Endodermal cell (in vitro differentiated cells): ENCODE measurements at places on chromosomes 5 and 9.

DNA sequence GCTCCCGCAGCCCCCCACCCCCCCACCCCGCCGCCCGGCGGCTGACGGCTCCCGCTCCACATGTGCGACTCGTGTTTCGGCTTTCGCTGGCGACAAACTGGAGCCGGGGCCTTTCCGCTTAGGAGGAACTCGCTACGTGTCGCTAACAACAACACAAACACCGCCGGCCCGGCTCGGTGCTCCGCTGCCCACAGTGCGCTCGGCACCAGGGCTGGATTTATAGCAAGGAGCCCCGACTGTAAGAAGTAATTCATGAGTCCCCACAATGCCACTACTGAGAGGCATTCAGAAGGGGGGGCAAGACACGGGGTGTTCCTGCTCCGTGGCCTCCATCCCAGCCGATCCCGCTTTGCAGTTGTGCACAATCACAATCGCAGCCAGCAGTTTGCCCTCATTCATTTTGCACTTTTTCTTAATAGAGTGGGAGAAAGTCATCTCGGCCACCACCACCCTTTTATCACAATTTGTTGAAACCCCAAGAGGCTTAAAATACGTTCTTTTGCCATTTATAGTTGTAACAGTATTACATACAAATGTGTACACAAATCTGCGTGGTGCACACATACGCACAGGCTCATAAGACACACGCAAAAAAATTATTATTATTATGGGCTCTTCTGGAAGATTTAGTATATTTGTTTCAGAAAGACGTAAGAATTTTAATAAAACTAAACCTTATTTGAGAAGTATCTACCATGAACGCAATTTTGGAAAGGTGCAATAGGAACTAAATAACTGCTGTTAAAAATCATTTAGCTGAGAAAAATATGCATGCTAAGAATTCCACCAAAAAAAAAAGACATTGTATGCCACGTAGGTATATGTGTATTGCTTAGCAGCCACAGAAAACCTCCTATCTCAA lies 48.1 kb downstream of the EBF1 start:
- peak; percentile 85 for DNase-seq

GRCh38 chr5:50694027-50694590 lies 27.7 kb downstream of the PARP8 start:
- no peak for DNase-seq

DNA sequence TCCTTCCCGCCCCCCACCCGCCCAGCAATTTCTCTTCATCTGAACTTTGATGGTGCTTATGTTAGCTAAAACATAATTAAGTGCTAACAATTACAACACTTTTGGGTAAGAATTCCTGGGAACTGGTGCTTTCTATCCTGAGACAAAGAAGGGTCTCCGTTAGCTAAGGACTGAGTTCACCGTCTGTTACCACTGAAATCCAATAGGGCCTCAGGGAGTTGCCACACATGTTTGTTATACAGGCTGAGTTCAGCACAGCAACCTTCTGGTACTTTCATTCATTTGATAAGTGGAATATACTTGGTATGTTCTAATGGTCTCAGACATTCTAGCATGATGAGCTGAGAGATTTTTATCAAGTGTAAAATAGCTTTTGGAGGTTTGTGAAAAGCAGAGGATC lies 437.9 kb downstream of the EFNA5 start:
- no peak for DNase-seq

GRCh38 chr5:64158827-64159226 lies 6.8 kb upstream of the RNF180 start:
- no peak for DNase-seq

DNA sequence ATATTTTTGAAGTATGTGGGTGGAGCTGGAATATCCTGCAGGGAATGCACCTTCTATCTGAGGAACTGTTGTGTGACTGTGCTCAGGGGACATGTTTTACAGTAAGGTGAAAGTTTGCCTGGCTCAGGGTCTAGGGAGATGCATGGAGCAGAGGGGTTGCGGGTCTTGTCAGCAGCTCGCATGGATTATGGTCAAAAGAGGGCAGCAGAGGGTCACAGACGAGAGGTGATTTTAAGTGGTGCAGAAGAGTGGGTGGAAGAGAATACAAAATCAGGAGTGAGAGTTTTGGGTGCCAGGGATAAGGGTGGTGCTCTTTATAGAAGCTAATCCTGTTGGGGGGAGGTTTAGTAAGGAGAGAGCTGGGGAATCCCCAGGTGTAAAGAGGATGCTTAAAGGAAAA lies 53.5 kb upstream of the GRIN3A start:
- DNase-seq: peak; percentile 91

- no peak for DNase-seq
Observed at GRCh38 chr9:35760651-35761050, 6.6 kb upstream of the MSMP start.

DNA sequence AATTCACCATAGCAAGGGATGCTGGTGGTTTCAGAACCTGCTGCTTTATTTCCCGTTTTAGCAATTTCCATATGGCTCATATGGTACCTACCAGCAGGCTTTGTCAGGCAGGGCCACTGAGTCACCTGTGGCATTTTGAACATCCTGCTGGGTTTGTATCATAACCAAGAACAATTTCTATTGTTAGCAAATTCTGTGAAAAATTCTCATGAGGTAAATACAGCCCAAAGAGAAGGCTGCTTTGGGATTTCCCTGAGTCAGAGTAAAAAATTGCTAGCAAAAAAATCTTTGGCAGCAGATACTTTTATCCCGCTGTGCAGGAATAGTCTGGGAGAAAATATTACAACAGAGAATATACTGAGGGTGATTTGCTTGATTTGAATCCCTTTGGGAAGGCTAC lies 52.7 kb downstream of the PRR16 start:
- DNase-seq: no peak

DNA sequence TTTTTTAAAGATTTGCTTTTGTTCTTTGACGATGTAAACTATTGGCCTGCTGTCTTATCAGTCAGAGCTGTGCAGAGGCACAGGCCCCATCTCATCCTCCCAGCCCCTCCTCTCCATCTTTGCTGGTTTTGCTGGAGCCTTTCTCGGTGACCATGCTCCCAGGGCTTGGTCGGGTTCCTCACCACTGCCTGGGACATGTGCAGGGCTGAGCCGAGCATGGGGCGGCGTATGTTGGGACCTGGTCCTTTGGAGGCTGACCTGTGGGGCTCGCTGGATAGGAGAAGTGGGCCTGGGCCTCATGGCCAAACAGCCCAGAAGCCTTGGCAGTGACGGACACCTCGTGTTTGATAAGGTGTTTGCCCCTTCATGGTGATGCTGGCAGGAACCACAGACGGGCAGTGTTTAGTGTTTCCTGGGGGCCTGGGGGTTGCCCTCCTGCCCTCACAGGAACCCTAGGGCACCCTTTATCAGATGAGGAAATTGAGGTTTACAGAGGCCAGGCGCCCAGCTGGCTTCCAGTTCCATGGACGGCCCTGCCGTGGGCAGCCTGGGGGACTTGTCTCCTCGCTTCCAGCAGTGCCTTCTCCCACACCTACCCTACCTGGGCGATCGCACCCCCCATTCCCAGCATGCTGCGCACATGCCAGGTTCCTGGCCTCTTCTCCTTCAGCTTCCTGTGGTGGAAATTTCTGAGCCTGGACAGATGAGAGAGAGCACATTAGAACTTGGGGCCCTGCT lies 27.6 kb downstream of the TRAF2 start:
- no peak for DNase-seq

- no peak for DNase-seq
Observed at GRCh38 chr9:79256691-79257213, 315.0 kb upstream of the TLE4 start.

DNA sequence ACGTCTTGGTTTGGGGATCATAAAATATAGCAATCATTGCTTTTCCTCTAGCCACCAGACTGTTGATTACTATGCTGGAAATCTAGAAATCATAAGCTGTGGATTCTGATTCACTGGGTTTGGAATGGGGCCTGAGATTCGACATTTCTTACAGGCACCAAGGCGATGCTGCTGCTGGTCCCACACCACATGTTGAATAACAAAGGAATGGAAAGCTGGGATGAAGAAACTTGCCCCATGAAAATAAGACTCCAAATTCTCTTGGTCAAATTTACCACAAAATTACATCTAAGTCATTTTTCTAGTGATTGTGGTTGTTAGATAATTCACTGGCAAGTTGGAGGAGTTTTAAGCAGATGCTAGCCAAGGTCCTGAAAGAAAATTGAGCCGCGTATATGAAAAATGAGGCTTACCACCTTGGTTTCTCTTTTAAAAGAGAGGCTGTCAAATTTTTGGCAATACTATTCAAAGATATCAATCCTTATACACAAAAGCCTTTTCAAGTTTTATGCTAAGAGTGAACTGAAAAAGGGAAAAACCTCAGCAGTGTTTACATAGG lies 23.0 kb upstream of the MEIKIN start:
- DNase-seq: no peak

GRCh38 chr9:134566936-134567335 lies 74.7 kb upstream of the COL5A1 start:
- peak; percentile 35 for DNase-seq

DNA sequence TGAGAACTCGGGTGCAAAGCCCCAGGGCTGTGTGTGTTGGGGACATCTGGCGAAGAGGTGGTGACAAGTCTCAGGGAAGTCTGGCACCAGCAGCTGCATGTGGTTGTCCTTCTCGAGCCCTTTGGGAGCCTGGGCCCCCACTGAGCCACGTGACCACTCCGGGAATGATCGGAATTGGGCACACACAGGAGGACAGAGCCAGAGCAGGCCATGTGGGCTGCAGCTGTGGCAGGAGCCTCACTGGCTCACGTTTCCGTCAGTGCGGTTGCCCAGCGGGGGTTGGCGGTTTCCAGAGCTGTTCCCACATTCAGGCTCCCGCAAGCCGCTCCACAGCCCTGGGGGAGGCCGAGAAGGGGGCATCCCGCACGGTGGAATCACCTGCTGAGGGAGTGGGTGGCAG lies 6.8 kb upstream of the CEL start:
- no peak for DNase-seq

DNA sequence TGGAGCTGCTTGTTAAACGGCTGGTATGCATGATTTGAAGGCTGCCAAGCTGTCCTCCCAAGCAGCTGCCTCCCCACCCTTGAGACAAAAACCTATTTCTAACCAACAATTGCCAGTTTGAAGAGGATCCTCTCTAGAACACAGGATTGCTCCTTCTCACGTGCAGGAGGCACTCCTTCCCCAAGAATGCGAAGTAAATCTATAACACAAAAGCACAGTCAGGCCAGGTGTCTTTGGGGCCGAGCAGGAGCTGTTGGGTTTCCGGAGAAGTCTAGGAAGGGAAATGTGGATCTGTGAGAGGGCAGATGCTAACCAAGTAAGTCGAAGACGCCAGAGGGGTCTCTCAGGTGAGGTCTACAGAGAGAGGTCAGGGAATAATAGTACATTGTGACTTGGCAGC lies 35.4 kb upstream of the GNPDA1 start:
- peak; percentile 55 for DNase-seq

DNA sequence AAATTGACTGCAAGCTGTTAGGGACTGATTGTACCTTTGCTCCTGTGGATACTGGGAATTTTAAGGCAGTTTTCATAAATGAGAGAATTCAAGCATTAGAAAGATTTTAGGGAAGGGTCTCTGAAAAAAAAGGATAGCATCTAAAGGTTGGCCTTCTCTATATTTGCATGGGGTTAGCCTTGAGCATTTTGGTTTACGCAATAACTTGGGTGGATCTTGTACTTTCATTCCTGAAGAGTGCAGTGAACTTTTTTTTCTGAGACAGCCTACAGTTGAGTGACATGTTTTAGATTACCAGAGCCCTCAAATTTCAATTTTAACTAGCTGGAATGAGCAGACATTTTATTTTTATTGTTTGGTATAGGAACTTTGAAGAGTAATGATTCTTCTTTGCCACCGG lies 91.6 kb upstream of the NR3C1 start:
- no peak for DNase-seq

DNA sequence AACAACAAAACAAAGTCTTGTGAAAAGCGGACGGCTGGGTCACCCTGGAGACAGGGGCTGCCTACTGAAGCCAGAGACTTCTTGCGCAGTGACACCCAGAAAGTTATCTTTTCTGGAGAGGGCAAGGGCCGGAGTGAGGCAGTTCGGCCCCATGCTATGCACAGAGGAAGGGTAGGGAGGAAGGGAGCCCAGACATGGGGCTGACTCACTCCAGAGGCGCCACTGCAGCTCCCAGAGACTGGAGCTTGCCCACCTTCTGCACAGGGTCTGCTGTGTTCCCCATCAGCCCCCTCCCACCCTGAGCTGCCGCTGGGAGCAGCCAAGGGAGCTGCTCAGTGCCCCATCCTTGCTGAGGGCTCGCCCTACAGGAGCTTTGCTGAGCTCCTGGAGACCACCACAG lies 13.3 kb downstream of the SLC6A3 start:
- no peak for DNase-seq

GRCh38 chr5:143403334-143403592 lies 223 bp downstream of the NR3C1 start:
- peak; percentile 74 for DNase-seq

GRCh38 chr5:63573380-63573779 lies 388.9 kb downstream of the HTR1A start:
- DNase-seq: no peak

GRCh38 chr9:85872463-85872862 lies 68.5 kb upstream of the NAA35 start:
- DNase-seq: no peak

DNA sequence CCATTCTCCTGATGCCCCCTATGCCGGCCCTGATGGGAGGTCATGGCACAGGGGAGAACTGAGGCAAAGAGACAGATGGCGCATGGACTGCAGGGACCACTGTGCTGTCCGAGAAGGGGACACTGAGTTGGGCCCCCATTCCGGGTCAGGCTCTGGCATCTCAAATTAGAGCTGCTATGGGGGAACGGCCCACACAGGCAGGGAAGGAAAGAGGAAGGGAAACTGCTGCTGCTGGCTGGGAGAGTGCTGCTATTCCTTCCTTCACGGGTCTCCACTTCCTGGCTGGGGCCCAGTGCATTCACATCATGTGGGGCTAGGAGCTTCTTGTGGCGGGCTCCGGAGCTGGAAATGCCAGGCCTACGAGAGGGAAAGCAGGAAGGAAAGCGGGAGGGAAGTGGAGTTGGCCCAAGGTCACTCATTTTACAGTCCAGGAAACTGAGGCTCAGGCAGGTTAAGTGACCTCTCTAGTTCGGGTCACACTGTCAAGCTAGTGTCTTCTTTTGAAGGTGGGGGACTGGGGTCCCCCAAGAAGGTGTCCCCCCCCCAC lies 1.3 kb upstream of the CARD19 start:
- peak; percentile 57 for DNase-seq

GRCh38 chr9:36192196-36192595 lies 1.5 kb downstream of the CLTA start:
- DNase-seq: no peak
